Panc1 (cell line): ENCODE measurements at places on chromosomes 4 and X.

DNA sequence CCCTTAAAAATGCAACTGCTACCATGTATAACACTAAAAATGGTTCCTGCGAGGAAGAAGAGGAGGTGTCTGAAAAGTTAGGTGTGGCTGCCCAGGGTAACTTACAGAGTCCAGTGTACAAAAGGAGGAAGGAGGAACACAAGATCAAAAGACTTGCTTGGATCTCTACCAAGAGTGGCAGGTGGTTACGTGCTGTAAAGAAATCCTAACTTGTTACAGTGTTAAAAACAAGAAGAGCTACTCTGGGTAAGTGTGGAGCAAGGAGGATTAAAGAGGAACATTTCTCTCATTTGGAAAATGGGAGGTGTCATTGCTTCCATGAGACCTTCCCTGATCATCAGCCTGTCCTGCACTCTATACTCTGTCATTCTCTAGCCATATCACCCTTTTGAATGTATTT is 242.0 kb downstream of the PTTG2 start:
- no peak for DNase-seq

- DNase-seq = no peak
Measured at GRCh38 chr4:37748485-37748884, 62.3 kb upstream of the RELL1 start.

DNA sequence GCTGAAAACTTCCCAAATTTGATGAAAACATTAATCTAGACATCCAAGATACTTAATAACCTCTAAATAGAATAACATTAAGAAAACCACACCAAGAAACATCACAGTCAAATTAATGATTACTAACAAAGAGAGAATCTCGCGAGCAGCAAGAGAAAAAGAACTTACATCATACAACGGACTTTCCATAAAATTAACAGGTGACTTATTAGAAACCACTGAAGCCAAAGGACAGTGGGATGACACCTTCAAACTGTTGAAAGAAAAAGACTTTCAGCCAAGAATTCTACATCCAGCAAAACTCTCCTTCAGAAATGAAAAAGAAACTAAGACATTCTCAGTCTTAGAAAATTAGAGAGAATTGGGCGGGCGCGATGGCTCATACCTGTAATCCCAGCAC is 232.0 kb downstream of the SNCA start:
- no peak for DNase-seq

- no peak for DNase-seq
Measured at GRCh38 chr4:103994059-103994458, 274.3 kb upstream of the TACR3 start.

DNA sequence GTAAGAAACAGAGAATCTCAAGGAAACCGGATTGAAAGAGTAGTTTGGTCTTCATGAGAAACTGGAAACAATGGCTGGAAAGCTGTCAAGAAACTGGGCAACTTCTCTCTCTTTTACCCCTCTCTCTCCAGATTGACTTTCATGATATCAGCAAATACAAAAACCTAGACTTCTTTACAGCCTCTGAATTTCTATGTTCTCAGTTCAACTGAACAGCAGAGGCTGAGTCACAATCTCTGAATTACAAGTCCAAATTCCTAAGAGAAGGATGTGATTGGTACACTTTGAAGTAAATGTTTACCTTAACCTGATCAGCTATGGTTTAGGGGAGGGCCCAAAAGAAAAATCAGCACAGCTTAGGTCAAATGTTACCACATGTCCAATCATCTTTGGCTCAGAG is 974.9 kb downstream of the RPA4 start:
- no peak for DNase-seq

GRCh38 chrX:54980334-54980733 is 13.7 kb downstream of the PFKFB1 start:
- DNase-seq = no peak

GRCh38 chr4:55438314-55438713 is 42.6 kb downstream of the TMEM165 start:
- DNase-seq = no peak

GRCh38 chr4:116183241-116183640 is 902.1 kb downstream of the TRAM1L1 start:
- no peak for DNase-seq

- no peak for DNase-seq
Measured at GRCh38 chrX:23742174-23742696, 841 bp downstream of the ACOT9 start.

DNA sequence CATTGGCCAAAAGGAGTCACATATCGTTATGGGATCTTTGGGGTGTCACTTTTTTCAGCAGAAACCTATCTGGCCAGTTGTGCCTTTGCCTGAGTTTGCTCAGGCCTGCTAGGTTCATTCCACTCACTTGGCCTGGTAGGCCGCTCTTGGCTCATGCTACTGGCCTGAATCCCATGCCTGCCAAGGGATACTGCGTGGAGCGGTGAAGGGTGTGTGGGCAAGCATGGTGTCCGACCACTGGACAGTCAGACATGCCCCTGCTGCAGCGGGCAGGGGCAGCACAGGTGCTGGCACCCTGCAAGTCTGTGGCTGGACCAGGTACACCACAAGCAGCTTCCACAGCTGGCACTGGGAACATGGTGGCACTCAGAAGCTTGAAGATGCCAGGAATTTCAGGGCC is 11.3 kb upstream of the PPM1K start:
- no peak for DNase-seq

DNA sequence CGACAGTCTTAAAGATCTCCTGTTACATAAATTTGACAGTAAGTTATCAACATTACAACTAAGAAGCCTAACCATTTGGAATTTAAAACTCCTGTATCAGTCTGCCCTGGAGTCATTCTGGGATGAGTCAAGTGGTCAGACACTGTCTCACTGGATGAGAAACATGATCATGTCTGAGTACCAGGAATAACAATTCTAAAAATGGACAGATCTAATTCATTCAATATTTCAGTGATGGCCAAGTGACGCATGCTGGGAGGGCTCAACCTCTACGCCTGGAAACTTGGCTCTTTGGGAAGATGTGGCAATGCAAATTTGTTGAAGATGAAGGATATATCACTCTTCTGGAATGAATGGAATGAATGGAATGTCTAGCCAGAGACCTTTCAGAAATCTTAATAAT is 1427.2 kb downstream of the STIM2 start:
- DNase-seq = no peak

DNA sequence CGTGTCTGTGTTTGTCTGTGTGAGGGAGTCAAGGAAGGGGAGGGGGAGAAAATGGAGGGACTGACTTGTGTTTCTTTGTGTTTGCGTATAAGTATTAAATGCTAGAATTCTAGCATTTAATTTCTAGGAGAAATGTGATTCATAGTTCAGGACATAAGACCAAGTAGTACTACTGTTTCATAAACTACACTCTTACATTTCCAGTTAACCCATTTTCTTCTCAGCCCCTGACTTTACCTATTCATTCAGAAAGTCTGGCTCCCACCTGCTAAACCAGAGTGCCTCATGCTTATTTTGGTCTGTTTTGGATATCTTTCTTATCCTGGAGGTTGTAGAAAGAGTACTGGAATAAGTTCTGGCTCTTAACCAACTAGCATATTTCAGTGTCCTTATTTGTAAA is 14.2 kb downstream of the EDA start:
- DNase-seq = no peak

DNA sequence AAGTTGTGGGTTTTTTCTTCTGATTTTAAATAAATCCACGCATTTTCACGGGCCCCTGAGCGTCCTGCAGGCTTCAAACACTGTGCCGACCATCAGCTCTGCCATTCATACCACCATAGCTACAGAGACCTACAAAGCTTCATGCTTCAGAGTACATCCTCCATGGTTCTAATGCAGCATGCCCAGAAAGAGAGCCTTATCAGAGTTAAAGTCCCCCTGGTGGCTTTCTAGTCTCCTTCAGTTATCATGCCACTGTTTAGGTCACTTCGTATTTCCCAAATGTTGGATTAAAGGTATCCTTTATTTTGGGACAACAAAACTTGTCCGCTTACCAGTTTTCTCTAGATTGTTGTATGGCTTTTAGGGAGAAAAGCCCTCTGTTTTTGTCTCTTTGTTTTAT is 66.7 kb upstream of the VCX2 start:
- no peak for DNase-seq

- DNase-seq = no peak
Measured at GRCh38 chrX:9286234-9286633, 178.6 kb upstream of the TBL1X start.

DNA sequence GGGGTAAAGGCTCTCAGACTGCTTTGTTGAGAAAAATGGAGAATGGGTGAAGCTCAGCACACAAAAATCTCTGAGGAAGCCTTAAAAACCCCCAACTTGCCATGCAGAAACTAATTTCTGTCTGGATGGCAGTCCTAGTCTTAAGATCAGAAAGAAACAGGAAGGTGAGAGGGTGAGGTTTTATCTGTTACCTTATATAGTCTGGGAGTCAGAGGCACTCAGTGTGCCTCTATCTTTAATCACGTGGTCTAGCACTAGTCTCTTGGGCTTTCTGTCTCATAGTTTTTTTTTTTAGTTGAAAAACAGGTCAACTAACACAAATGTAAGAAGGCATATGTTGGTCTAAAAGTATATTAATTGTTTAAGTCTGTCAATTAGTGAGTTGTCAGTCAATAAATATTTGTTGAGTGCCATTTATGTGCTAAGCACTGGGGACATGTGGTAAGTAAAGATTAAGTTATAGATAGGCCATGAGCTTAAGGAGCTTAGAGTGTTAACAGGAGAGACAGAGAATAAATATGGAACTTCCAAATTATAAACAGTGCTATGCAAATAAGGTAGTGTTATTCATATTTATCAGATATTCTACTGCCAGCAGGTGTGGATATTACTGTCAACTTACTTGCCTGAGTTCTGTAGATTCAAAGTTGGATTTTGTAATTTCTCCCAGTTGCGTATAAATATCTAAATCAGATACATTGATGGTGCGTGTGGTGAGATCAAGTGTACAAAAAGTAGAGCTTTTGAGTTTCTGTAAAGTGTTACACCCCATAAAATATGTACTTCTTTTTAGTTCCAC is 7.0 kb downstream of the CYBB start:
- DNase-seq = no peak

DNA sequence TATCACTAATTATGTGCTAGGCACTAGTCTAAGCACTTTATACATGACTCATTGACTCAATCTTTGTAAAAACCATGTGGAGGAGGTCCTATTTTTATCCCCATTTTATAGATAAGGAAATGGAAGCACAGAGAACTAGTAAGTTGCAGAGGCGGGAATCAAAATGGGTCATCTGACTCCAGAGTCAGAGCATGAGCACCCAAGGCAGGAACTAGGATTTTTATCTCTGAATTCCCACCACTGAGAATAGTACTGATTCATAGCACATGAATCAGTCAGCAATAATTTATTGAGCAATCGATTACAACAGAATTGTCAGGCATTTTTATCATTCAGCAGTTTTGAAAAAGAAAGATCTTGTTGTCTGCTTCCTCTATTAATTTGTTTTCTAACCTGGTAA is 19.3 kb downstream of the SCARB2 start:
- DNase-seq = no peak

DNA sequence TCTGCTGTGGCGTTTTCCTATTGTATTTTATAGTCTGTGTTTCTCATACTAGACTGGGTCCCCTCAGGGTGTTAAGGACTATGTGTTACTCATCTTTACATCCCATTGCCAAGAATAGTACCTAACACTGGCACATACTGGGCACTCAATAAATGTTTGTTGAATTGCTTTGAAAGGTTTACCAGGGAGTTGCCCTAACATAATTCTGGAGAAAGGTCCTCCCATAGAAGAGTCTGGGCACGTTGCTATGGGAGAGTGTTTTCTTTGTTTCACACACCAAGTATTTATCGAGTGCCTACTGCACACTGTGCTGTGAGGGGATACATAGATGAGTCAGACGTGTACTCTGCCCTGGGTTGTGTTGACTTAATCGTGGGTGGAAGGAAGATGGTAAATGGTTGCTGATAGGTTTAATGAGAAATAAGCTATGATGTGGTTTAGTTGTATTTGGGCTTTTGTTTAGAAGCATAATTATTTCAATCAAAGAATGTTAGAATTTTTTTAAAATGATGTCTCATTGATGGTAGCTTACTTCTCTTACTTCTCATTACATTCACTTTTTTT is 42.9 kb downstream of the AFF1 start:
- DNase-seq = peak; percentile 24
